ENCODE measurements at places on chromosomes 12 and 14. TPM values are rescaled to one million over a fixed set of nuclear protein-coding genes. Genes with fewer than 3 reads are reported as not detected.

- no peak for DNase-seq
Observed at GRCh38 chr14:60206837-60207533, 41.8 kb upstream of the DHRS7 start.

- no peak for DNase-seq
Observed at GRCh38 chr12:68943848-68944247, 10.9 kb upstream of the CPM start.

DNA sequence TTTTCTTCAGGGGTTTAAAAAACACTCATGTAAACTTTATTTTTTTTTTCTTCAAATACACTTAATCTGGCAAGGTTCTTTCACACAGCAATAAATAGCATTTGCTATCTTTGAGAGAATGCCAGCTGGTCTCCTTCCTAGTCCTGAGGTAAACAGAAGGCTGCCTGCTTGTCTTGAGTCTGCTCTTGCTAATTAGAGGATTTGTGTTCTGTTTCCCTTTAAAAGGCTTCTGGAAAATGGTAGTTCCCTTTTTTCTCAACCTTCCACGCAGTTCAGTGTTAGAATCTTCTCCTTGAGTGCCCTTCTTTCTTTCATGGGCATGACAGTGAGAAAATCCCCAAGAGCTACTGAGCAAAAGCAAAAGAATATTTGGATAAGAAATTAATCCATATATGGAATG, 92.3 kb upstream of the DCN start:
- no peak for DNase-seq

GRCh38 chr12:123712780-123713319, 697 bp downstream of the ATP6V0A2 start:
- DNase-seq = no peak

DNA sequence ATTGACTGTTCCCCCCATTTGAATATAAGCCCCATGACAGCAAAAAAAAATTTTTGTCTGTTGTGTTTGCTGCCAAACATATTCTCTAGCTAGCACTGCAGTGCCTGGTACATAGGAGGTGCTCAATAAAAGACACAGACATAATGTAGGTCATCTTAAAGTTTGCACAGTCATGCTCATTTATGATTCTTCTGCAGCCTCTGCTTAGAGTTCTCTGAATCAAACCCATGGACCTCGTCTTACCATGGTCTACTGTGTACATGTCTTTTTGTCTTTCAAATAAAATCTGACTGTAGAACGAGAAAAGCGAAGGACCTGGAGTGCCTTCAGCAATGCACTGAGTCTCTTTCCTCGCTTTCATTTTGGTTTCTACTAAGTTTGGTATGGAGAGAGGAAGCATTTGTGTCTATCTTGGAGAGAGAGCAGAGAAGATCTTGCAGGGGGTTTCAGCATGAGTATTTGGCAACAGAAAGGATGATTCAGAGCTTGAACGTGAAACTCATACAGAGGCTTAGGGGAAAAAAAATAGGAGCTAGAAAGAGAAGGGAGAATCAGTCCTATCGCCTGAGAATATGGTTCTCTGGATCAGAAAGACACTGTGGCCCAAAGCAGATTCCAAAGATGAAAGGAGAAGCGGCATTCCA, 38.8 kb upstream of the TMCC3 start:
- no peak for DNase-seq

GRCh38 chr14:77108753-77109152, 10.7 kb downstream of the CIPC start:
- DNase-seq = no peak

GRCh38 chr12:16435875-16436554, 88.6 kb downstream of the MGST1 start:
- DNase-seq = no peak

- no peak for DNase-seq
Observed at GRCh38 chr12:116984098-116984497, 73.3 kb downstream of the FBXW8 start.

- no peak for DNase-seq
Observed at GRCh38 chr12:46400406-46400805, 27.8 kb upstream of the SLC38A2 start.

DNA sequence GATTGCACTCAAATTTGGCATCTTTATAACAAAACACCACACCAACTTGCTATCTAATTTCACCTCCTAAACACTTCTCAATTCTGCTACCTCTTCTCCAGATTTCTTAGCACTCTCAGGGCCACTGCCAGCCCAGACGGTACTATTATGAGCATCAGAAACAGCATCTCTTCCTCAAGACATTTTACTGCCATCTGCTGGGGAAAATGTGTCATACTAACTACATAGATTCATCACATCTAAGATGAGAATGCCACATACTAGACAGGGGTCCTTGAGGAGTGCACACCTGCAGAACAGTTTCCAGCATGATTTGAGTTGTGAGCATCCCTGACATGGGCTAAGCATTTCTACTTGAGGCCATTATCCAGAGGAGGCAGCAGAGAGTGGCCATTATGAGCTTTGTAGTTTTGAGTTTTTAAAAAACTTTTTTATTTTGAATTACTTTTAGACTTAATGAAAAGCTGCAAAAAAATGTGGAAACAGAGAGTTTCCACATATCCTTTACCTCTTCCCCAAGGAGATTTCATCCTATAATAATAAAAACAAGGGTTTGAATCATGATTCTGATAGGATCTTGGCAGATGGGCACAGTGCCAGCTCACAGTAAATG, 15.1 kb upstream of the GRIP1 start:
- DNase-seq = peak; percentile 38

P2RX7 gene
- 3.8 TPM for polyA plus RNA-seq

PLEKHD1 gene
- 0.13 TPM for polyA plus RNA-seq

RPS6KL1 gene
- polyA plus RNA-seq = 0.45 TPM

PTPRO gene
- 3.5 TPM for polyA plus RNA-seq

MFAP5 gene
- polyA plus RNA-seq = not detected

RAPGEF3 gene
- 0.14 TPM for polyA plus RNA-seq

KRT86 gene
- polyA plus RNA-seq = not detected

CELA1 gene
- polyA plus RNA-seq = 3.7 TPM
